ENCODE measurements at places on chromosomes 13 and 19.

- peak overlapping the region; percentile 79 for H3K4me3 ChIP-seq
- peak; percentile 87 for DNase-seq
- no peaks in the 10 kb centered on the region for H3K27me3 ChIP-seq
- peak overlapping the region; percentile 66 for H3K27ac ChIP-seq
- H3K4me1 ChIP-seq: peaks cover 32% of the 10 kb centered on the region
Measured at GRCh38 chr19:19385896-19386869, 19.3 kb upstream of the GATAD2A start.

GRCh38 chr13:45007225-45007624 lies 17.9 kb downstream of the GPALPP1 start:
- H3K4me3 ChIP-seq: no peak overlapping the region
- H3K27ac ChIP-seq: no peak overlapping the region
- DNase-seq: no peak
- no peaks in the 10 kb centered on the region for H3K27me3 ChIP-seq
- peaks cover 31% of the 10 kb centered on the region for H3K36me3 ChIP-seq

DNA sequence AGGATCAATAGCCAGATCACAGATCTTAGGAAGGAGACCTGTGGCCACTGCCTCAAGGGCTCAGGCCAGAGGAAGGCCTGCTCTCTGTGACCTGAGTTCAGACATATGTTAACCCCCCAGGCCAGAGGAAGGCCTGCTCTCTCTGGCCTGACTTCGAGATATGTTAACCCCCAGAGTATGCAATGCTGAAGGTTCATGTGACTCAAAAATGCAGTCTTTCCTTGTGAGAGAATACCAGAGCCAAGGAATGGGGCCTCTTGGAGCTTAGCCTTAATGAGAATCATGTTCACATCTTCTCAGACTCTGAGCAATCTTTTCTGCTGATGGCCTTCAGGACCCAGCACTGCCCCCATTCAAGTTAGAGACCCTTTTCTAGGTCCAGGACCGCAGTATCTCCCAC lies 36.7 kb downstream of the MBNL2 start:
- H3K36me3 ChIP-seq: peaks cover 9% of the 10 kb centered on the region
- peak overlapping the region; percentile 84 for H3K27ac ChIP-seq
- no peak for DNase-seq
- H3K27me3 ChIP-seq: no peaks in the 10 kb centered on the region
- no peak overlapping the region for H3K4me3 ChIP-seq
- peaks cover 84% of the 10 kb centered on the region for H3K4me1 ChIP-seq

GRCh38 chr13:51944428-51944827 lies 66.8 kb downstream of the ATP7B start:
- peaks cover 5% of the 10 kb centered on the region for H3K36me3 ChIP-seq
- no peak overlapping the region for H3K4me3 ChIP-seq
- H3K4me1 ChIP-seq: no peaks in the 10 kb centered on the region
- no peak overlapping the region for H3K27ac ChIP-seq

DNA sequence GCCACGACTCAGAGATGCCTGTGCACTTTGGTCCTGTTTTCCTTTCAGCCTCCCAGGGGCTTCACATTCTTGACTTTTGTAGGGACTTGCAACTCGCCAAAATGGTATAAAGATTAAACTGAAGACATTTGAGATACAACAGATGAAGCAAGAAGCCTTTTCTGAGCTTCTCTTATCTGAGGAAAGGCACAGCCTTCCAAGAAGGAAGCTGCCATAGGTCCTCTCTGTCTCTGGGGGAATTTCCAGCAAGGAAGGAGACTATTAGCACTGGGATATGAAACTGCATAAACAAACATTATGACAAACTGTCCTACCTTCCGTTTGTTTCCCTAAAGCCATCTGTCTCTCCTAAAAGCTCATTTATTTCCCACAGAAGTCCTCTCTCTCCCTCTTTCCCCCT lies 39.3 kb downstream of the TGDS start:
- H3K4me1 ChIP-seq: no peaks in the 10 kb centered on the region
- H3K4me3 ChIP-seq: no peak overlapping the region
- no peak overlapping the region for H3K27ac ChIP-seq

- H3K36me3 ChIP-seq: no peaks in the 10 kb centered on the region
- DNase-seq: peak; percentile 97
- peak overlapping the region; percentile 89 for H3K27ac ChIP-seq
- no peaks in the 10 kb centered on the region for H3K27me3 ChIP-seq
Measured at GRCh38 chr19:18328340-18329034, 5.6 kb upstream of the LSM4 start.

DNA sequence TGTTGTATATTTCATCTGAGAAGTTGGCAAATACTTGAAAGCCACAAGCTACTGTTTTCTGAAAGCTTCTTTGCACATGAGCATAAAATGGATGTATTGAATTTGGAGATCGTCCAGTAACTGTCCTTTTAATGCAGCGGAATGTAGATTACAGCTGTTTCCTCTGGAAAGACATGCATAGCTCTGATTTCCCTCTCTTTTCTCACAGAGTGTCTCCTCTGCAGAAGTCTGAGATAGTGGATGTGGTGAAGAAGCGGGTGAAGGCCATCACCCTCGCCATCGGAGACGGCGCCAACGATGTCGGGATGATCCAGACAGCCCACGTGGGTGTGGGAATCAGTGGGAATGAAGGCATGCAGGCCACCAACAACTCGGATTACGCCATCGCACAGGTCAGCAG lies 283.0 kb downstream of the SHISA2 start:
- H3K27me3 ChIP-seq: no peaks in the 10 kb centered on the region
- no peaks in the 10 kb centered on the region for H3K36me3 ChIP-seq
- peaks cover 56% of the 10 kb centered on the region for H3K4me1 ChIP-seq
- H3K4me3 ChIP-seq: peak overlapping the region; percentile 26

GRCh38 chr13:74270018-74270417 lies 135.8 kb upstream of the KLF12 start:
- no peak overlapping the region for H3K27ac ChIP-seq
- H3K4me1 ChIP-seq: peaks cover 14% of the 10 kb centered on the region
- DNase-seq: no peak
- H3K4me3 ChIP-seq: no peak overlapping the region

Measured in osteocyte (in vitro differentiated cells).